Stimulated activated CD4-positive, alpha-beta T cell treated with anti-CD3 and anti-CD28 coated beads, Interleukin-4, amount 100 ng/mL, for 1 hour (primary cell): ENCODE measurements at places on chromosomes 3 and 15.
A peak's percentile ranks its signal among the peaks of the same experiment; 100 is the strongest.

DNA sequence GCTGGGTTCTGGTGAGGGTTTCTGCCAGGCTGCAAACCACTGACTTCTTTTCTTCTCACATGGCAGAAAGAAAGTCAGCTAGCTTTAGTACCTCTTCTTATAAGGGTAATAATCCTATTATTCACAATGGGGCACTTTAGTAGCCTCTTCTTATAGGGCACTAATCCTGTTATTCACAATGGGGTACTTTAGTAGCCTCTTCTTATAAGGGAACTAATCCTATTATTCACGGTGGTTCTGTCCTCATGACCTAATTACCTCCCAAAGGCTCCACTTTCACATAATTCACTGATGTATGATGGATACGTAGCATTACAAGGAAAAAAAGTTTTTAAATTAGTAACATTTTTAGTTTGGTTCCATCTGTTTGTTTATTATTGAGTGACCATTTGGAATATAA is 671.3 kb downstream of the NSUN3 start:
- no peak for DNase-seq

GRCh38 chr3:37075955-37076354 is 82.6 kb downstream of the MLH1 start:
- no peak for DNase-seq

- no peak for DNase-seq
Measured at GRCh38 chr15:72916897-72917296, 133.3 kb upstream of the ADPGK start.

GRCh38 chr3:155070932-155071387 is 9.2 kb upstream of the MME start:
- no peak for DNase-seq

GRCh38 chr3:71260782-71261181 is 322.7 kb downstream of the FOXP1 start:
- no peak for DNase-seq

- no peak for DNase-seq
Measured at GRCh38 chr3:139418144-139418543, 28.7 kb upstream of the COPB2 start.

GRCh38 chr3:127547761-127548605 is 42.5 kb downstream of the TPRA1 start:
- DNase-seq, result peak; percentile 84

DNA sequence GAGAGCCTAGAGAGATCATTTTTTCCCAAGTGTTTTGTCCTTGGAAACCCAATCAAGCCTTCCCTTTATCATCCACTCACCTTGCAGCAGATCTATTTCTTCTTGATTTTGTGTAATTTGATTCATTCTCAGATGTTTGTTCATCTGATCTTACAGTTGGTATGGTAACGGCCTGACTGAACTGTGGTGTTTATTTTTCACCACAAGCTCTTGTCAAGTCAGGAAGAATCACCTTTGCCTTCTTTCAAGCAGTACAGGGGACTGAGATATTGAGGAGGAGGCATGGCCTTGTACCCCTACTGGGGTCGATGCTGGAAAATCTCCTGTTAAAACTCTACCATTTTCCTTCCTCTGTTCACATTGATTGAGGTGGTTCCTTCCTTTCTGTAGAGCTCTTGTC is 361.4 kb upstream of the CFAP20DC start:
- no peak for DNase-seq

- no peak for DNase-seq
Measured at GRCh38 chr3:179410331-179410730, 40.9 kb downstream of the GNB4 start.

DNA sequence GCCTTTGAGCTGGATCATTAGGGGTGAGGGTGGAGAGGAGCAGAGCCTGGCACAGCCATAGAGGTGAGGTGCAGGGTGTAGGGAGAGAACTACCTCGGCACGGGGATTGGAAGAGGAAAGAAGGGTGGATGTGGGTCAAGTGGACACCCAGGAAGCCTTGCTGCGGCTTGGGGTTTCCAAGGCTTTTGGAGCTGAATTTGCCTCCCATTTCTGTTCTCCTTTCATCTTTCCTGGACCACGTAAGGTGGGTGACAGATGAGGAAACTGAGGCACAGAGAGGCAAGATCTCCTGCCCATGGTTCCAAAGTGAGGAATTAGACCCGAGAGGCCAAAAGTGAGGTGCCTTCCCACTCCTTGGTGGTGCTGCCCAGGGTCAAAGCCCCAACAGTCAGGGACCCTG is 35.4 kb upstream of the SFMBT1 start:
- no peak for DNase-seq

GRCh38 chr15:87858651-87859050 is 397.9 kb downstream of the NTRK3 start:
- no peak for DNase-seq

DNA sequence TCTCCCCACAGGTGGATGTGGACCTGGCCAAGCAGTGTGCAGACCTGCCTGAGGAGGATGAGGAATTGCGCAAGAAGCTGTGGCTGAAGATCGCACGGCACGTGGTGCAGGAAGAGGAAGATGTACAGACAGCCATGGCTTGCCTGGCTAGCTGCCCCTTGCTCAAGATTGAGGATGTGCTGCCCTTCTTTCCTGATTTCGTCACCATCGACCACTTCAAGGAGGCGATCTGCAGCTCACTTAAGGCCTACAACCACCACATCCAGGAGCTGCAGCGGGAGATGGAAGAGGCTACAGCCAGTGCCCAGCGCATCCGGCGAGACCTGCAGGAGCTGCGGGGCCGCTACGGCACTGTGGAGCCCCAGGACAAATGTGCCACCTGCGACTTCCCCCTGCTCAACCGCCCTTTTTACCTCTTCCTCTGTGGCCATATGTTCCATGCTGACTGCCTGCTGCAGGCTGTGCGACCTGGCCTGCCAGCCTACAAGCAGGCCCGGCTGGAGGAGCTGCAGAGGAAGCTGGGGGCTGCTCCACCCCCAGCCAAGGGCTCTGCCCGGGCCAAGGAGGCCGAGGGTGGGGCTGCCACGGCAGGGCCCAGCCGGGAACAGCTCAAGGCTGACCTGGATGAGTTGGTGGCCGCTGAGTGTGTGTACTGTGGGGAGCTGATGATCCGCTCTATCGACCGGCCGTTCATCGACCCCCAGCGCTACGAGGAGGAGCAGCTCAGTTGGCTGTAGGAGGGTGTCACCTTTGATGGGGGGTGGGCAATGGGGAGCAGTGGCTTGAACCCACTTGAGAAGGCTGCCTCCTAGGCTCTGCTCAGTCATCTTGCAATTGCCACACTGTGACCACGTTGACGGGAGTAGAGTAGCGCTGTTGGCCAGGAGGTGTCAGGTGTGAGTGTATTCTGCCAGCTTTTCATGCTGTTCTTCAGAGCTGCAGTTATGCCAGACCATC is 8.6 kb downstream of the VPS18 start:
- no peak for DNase-seq

DNA sequence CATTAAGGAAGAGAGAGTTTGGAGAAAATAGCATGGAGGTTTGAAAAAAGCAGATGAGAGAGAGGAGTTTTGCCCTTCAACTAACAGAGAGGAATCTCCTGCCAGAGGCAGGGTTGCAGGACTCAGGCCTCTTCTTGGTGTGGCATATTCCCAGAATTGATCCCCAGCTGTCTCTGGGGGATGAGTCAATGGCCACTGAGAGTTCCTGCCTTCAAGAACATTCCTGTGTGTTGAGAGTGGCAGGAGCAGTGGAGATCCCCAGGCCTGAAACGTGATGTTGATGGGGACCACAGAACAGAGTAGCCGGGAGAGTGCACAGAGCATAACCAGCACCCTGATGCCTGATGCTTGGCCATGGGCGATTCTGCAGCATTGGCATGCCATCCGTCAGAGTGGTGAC is 348.4 kb upstream of the THBS1 start:
- DNase-seq, result no peak

GRCh38 chr3:189862385-189862998 is 231.3 kb downstream of the TP63 start:
- no peak for DNase-seq

DNA sequence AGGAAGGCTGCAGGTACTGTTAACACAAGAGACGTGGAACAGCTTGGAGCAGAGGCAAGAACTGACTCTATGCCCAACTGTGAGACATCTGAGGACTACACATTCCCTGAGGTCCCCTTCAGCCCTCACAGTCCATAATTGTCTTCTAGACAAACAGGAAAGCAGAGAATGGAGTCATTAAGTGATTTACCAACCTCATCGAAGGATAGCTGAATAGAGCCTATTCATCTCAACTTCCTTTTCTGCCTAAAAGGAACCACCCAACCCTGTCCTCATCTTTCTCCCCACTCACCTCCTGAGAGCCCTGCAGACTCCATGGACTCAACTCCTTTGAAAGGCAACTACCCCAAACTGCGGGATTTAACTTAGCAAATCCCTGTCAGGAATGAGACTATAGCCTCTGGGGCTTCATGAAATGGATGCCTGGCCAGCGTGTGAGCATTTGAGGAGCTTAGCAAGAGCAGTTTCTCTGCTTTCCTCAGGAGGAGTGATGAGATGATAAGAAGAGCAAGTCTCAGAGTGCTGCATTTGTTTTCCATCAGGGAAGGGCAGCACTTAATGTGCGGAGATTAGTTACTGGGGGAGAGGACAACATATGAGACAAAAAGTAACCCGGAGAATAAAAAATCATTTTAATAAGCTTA is 61.5 kb upstream of the FILIP1L start:
- no peak for DNase-seq

DNA sequence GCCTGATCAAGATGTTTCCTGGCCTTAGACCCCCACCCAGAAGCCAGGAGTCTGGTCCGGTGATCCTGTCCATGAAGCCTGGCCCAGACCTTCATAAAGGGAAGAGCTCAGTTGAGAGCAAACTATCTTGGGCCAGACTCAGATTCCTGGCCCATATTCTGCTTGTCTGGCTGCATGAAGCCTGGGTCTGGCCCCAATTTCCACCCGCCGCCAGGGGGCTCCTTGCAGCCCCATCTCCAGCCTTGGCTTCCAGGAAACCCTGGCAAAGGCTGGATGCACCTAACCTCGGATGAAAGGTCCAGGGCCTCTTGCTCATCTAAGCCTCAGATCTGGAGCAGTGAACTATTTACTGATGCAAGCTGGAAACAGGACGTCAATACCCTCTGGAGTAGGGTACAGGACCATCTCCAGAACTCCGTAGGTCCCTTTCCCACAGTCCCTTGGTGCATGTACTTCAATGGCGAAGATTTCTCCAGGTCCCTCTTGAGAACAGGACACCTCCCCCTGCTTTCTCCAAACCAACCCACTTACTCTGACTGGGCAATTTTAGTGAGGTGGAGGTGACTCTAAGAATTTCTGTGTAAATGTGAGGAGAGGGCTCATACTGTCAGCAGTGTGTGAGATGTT is 5.6 kb downstream of the FOXL2 start:
- DNase-seq, result peak; percentile 31

- no peak for DNase-seq
Measured at GRCh38 chr3:195704433-195704999, 16.3 kb upstream of the MUC20 start.

DNA sequence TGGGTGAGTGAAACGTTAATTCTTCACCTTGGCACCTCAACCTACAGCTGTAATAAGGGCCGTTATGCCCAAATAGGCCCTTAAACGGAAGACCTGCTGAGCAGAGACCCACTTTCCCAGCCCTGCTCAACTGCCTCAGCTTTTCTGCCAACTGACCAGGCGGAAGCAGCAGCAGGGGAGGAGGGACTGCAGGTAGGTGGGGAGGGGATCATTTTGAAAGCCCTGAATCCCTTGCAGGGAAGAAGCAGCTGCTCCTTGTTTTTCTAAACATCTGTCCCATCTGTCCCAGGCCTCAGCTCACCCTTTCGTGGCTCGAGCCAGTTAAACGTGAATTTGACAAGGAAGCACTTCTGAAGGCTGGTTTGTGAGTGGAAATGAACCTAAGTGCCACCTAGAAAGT is 978 bp upstream of the CMC1 start:
- no peak for DNase-seq

- no peak for DNase-seq
Measured at GRCh38 chr3:145518639-145519038, 642.3 kb downstream of the PLOD2 start.

GRCh38 chr15:47035475-47036406 is 681.6 kb upstream of the SEMA6D start:
- DNase-seq, result no peak

DNA sequence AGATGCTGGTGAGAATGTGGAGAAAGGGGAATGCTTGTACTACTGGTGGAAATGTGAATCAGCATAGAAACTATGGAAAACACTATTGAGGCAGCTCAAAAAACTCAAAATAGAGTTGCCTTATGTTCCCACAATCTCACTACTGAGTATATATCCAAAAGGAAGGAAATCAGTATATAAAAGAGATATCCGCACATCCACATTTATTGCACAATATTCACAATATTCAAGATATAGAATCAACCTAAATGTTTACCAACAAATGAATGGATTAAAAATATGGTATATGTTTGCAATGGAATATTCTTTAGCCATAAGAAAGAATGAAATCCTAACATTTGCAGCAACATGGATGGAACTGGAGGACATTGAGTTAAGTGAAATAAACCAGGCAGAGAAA is 686.8 kb downstream of the OTOL1 start:
- DNase-seq, result no peak

DNA sequence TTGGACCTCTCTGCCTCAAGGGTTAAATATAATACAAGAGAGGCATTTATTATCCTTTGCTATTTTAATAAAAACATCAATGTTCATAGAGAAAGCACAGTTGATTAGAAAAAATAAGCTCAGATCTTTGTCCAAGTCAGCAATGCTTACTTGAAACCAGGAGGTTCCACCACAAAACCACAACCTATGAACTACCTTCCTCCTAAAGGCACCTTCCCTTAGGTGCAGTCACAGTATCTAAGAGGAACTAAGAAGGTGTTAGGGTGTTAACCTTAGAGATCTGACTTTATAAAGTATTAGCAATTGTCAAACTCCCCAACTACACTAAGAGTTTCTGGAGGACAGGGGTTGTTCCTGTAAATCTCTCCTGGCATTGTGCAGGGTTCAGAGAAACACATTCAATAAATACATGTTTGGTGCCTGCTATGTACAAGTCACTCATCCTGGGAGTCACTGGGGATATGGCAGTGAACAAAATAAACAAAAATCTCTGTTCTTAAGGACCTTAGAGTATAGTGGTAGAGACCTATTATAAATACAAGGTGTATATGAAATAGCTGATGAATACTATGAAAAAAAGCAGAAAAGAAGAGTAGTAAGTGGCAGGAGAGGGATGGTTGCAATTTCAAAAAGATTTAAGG is 208.6 kb downstream of the NFKBIZ start:
- DNase-seq, result no peak

DNA sequence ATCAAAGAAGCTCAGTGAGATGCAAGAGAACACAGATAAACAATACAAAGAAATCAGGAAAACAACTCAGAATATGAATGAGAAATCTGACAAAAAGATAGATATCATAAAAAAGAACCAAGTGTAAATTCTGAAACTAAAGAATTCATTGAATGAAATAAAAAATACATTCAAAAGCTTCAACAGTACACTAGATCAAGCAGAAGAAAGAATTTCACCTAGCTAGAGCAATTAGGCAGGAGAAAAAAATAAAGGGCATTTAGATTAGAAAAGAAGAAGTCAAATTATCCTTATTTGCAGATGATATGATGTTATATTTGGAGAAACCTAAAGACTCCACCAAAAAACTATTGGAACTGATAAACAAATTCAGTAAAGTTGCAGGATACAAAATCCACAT is 19.4 kb upstream of the CX3CR1 start:
- DNase-seq, result no peak
